ENCODE measurements at places on chromosomes 3 and 15.
A peak's percentile ranks its signal among the peaks of the same experiment; 100 is the strongest.

DNA sequence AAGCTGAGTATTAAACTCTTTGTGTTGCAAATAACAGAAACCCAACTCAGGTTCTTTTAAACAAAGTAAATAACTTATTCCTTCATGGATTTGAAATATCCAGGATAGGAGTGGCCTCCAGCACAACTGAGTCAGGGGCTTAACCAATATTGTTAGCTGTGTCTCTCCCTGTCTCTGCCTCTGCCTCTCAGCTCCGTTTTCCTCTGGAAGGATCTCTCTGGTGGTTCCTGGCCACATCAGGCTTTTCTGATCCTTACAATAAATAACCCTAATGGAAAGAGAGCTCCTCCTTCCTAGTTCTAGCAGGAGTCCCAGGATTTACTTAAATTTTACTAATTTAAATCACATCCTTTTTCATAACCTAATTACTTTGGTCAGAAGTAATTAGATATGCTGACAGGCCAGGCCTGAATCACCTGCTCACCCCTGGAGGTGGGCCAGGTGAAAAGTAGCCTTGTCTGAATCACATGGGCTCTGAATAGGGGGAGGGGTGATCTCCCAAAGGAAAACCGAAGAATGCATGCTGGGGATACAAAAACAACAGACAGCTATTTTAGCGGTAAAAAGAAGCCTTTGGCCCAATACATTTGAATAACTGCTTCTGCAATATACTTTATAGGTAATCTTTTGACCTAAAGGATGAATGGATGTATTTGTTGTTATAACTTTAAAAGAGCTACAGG, 75.4 kb downstream of the REC114 start:
- no peak for DNase-seq

DNA sequence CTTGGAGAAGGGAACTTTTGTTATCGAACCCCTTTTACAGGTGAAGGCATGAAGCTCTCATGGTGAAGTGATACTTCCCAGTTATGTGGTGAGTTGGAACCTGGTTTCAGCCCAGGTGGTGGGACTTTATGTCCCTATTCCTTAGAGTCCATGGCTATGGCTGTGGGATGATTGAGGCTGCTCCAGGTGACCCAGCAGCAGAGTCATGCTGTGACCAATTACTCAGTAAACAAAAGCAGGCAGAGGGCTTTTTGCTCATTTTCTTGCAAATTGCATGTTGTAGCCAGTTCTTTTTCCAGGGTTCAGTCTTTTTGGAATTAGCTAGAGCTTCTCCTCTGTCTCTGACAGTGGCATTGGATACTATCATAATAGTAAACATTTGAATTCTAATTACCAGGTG, 70.7 kb downstream of the CACNA2D3 start:
- no peak for DNase-seq

GRCh38 chr3:39638301-39638700, 170.8 kb downstream of the MOBP start:
- DNase-seq = no peak

GRCh38 chr15:23566071-23566554, 639 bp downstream of the MKRN3 start:
- DNase-seq = no peak

GRCh38 chr3:123618076-123618708, 33.3 kb upstream of the HACD2 start:
- DNase-seq = no peak

- no peak for DNase-seq
Observed at GRCh38 chr3:170331143-170331542, 26.4 kb upstream of the SKIL start.

DNA sequence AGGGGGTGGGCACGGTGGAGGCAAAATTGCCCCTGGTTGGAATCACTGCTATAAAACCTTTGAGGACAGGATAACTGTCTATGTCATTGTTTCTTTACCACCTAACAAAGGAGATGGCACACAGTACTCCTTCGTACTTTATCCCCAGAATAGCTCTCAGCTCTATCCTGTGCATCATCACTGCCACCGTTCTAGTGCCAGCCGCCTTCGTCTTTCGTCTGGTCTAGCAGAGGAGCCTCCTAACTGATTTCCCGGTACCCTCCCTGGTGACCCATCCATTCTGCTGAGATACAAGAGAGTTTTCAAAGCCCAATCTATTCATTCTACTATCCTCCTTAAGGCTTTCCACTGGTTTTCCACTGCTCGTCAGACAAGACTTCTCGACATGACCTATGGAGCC, 67.9 kb upstream of the PRICKLE2 start:
- no peak for DNase-seq

DNA sequence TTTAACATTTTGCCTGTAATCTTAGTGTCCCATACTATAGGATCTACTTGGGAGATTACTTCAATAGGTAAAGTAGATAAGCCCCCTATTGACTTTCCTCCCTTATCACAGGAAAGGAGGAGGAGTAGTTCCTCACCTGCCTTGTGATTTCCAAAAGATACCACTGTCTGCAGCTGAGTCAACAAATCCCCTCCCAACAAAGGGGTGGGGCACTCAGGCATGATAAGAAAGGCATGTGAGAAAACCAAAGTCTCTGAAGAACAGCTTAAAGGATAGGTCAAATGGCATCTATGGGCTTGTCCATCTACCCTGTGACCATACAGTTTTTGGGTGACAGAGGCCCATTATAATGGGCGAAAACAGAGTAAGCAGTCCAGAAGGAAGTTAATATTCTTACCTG, 71.3 kb upstream of the WNT7A start:
- DNase-seq = no peak

GRCh38 chr3:142975316-142975995, 12.0 kb upstream of the PAQR9 start:
- no peak for DNase-seq

GRCh38 chr3:128491691-128491940, 1.4 kb downstream of the GATA2 start:
- no peak for DNase-seq

DNA sequence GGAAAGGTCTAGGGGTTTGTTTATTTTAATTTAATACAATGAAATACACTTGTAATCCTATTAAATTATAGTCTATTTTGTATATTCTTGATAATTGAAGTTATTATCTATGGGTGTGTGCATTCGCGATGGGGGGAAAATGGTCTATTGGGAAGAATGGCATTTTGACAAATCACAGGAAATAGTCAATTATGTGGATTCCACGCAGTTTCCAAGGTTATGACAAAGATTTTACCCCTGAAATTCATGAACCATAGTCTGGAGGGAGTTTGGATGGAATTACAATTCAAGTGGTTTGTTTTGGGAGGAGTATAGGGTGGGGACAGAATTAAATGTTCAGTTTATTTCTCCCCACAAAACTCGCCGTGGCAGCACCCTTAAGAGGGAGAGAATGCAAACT, 66.5 kb downstream of the RBMS3 start:
- no peak for DNase-seq

DNA sequence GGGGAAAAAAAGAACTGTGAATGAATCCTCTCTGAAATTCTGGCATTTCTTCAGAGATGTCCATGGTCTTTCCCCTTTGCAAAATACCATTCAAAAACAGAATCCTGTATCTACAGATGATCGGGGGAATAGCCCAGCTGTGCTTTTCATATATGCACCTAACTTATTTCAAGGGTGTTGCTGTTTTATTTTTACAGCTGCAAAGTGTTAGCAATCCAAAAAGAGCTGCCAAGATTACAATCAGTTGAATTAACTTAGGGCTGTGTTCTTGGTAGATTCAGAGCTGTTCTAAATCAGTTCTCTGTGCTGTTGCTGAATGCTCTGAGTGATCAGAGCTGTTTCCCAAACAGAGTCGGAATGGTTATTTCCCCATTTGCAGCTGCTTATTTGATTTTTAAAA, 175.7 kb upstream of the SEMA6D start:
- no peak for DNase-seq

DNA sequence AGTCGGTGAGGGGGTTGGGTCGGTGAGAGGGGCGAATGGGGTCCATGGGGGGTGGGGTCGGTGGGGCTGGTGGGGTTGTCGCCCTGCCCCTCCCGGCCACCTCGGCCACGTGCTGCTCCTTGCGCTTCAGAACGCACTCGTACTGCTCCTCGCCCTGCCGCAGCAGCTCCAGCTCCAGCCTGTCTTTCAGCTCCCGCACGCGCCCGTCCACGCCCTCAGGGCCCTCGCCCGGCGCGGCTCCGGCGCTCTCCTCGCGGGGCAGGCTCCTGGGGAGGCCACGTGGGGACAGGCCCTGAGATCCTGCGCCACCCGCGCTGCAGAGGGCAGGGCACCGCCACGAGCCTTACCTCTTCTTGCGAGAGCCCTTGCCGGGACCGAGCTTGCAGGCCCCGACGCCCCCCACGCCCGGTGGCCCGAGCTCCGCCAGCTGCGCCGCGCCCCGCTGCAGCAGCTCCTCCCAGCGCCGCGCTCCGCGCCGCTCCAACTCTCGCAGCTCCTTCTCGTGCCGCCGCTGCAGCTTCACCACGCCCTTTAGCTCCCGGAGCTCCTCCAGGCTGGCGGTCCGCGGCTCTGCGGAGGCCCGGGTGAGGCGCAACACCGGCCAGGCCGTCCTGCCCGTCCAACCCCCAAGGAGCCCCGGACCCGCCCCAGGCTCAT, 8.2 kb upstream of the ANKRD63 start:
- peak; percentile 85 for DNase-seq

DNA sequence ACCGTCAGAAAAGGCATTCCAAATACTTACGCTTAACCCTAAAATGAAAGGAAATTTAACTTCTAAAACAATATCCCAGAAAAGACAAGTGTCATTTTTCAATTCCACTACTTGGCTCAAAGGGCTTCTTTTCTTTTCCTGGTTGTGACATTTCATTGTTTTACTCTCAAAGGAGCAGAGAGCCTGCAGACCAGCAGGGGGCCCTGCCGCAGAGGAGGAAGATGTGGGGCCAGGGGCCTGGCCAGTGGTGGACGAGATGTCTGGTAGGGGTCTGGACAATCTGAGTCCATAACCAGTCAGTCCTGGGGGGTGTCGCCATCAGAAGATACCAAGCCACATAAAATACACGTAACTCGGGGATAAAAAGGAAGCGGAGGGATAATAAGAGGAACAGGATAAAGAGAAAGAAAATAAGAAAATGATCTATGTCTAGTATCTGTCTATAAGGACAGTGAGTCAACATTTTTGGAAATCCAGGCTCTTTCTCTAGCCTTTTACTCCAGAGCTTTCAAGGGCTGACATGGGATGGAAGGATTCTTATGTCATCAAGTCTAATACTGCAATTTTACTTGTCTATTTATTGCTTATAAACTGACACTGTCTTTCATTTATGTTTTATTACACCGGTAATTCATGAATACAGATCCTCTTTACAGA, 54.2 kb upstream of the ARHGEF3 start:
- peak; percentile 21 for DNase-seq

GRCh38 chr3:171383206-171384018, 76.8 kb downstream of the TNIK start:
- DNase-seq = no peak

DNA sequence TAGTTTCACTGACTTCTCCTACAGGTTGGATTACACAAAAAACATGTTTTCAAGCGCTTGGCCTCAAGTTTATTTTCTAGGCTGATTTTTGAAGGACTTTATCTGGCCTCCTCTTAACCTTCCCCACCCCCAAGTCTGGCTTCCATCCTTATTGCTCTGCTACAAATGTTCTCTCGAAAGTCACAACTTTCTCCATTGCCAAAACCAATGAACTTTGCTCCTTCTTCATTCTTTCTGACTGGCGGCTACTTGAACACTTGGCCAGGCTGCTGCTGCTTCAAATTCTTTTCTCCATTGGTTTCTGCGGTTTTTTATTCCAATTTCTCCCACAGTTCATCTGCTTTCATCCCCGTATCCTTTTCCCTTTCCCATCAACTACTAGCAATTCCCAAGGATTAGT, 106.6 kb downstream of the TOP2B start:
- no peak for DNase-seq

GRCh38 chr15:28981351-28981720, 95.6 kb downstream of the APBA2 start:
- DNase-seq = no peak

DNA sequence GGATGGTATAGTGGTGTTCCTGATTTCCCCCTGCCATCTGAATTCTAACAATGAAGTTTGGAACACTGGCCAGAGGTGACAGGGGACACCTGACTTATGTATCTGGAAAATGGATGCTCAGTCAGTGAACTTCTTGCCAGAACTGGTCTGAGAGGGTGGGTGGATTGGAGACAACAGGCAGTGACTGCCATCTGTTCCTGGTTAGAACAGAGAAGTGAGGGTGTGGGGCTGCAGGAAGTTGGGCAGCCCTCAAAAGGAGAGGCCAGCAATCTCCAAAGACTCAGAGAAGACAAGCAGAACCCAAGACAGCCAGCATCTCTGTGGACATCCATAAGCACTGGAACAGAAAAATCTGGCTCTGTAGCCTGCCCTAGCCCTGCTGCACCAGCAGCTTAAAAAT, 50.5 kb downstream of the ANP32A start:
- DNase-seq = no peak

DNA sequence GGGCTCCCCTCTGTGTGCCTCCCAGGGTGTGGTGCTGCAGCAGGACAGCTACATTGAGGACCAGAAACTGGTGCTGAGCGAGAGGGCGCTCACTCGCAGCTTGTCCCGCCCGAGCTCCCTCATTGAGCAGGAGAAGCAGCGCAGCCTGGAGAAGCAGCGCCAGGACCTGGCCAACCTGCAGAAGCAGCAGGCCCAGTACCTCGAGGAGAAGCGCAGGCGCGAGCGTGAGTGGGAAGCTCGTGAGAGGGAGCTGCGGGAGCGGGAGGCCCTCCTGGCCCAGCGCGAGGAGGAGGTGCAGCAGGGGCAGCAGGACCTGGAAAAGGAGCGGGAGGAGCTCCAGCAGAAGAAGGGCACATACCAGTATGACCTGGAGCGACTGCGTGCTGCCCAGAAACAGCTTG, 53.7 kb downstream of the KLHL25 start:
- DNase-seq = no peak

DNA sequence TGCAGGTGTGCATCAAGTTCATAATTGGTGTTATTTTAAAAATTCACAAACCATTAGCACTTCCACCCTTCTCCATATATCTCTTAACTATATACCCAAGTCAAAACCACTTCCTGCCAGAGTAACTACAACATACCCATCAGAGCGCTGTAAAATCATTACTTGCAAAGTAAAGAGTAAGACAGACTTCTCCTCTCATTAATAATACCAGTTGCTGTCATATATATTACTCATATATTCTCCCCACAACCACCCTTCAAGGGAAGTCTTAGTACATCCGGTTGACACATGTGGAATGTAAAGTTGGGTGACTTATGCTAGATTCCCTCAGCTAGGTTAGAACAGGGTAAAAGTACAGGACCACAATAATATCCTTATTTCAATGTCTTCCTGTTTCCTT, 5.6 kb downstream of the TERC start:
- no peak for DNase-seq

All from retina (tissue), 1 donor.